ENCODE measurements at places on chromosomes 12 and 14.
A peak's percentile ranks its signal among the peaks of the same experiment; 100 is the strongest.

- no peak for DNase-seq
Observed at GRCh38 chr14:101758913-101759593, 2.5 kb upstream of the PPP2R5C start.

DNA sequence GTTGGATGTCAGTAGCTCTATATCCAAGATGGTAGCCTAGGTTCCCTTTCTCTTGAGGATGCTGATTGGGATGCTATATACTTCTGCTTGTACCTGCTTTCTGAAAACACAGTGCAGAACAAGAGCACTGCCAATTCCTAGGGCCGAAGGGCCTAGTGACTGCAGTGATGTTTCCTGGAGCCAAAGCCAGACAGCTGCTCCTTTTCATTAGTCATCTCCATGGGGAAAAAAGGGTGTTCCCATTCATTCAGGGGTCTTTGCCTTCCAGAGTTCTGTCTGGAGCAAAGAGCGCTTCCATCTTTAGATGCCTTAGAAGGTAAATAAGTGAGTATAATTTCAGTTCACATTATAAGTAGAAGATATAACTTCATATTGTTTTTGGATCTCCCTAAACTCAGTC is 85.5 kb downstream of the PTPRB start:
- DNase-seq = no peak

DNA sequence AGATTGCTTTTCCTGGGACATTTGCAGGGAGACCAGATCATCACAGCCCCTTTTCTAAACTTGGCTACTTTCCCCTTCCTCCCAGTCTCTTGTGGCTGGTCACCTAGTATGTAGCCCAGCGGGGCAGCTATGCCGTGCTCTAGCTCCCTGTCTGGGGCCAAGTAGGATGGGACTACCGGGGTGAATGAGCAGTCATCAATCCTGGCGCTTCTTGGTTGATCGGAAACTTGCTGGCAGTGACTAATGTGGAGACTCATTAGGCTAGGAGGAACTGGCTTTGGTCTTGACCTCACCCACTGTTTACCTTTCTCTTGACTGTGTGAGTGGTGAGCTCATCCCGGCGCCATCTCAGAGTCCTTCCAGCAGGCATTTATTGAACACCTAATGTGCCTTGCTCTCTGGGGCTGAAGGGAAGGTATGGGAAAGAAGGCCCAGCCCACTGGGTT is 15.9 kb downstream of the PLEKHG3 start:
- DNase-seq = no peak

GRCh38 chr12:126247936-126248335 is 1182.7 kb downstream of the AACS start:
- no peak for DNase-seq

DNA sequence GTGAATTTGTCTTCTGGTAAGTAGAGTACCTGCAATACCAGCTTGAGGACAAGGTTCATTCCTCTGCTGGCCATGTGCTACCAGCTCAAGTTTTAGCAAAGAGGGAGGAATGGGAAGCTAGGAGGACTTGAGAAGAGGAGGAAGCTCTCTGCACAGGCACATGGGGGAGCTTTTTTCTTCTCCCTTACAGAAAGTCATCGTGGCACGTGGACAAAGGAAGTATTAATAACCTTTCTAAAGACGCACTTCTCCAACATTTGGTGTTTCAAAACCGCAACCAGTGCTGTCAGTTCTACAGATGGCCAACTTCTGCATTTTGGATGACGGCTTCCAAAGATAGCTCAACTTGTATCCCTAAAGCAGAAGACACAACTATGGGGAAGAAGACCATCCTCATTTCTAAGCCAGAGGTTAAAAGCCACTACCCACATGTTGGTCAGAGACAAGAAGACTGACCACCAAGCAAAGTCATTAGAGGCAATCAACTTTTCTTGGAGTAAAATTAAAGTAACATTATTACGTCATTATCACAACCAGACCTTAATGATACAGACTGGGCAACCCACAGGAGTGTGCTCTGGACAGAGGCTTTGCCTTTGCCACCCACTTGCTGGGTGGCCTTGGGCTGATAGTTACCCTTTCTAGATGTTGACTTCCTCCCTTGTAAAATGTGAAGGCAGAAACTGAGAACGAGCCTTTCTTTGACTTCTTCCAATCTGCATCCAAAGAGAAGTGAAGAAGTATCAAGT is 12.3 kb upstream of the TMED10 start:
- no peak for DNase-seq

DNA sequence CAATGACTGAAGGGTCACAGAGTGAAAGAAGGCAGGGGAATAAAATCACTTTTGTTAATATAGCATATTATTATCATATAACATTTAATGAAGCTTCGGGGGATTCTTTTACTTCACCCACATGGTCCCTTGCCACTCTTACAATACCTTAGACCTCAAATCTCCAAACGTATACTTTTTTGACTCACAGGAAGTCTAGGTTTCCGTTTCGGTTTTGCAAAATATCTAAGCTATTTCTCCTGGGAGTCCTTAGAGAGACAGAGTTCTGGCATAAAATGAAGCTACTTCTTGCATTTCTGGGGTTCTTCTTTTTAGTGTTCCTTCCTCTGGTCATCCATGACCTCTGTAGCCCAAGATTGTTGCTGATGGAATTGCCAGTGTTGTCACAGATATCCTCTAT is 590.5 kb upstream of the ATP2B1 start:
- DNase-seq = no peak

- no peak for DNase-seq
Observed at GRCh38 chr12:2432856-2433255, 361.9 kb upstream of the FKBP4 start.

DNA sequence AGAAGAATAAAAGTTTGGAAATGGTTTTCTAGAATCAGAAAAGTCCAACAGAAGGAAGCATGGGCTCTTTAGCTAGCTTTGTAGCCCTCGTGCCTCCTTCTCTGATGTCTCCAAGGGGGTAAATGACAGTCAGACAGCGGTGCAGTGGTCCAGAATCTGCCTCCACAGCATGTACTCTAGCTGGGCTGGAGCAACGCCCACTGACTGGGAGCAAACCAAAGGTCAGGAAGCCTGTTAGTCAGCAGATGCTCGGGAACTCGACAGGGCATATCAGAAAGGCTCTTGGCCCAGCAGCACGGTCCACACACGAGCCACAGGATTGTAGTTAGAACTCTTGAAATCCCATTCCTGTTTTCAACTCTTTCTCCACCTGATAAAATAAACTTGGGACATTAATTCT is 164.3 kb downstream of the GRIN2B start:
- no peak for DNase-seq

DNA sequence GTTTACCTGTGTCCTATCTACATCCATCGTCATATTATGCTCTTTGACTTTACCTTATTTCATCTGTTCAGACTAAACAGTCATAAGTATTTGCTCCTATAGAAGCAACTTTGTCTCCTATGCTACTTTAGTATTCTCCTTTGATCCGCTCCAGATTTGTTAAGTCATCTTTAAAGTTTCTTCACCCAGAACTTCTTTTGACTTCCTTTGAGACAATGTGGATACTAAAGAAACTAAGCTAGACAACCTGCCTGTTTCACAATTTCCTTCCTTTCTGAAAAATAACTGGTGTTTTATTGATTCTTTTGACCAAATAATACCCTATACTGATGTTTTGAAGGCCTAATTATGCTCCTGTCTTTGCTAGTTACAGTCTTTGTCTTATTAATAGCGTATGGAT is 30.0 kb upstream of the LRRK2 start:
- DNase-seq = no peak

DNA sequence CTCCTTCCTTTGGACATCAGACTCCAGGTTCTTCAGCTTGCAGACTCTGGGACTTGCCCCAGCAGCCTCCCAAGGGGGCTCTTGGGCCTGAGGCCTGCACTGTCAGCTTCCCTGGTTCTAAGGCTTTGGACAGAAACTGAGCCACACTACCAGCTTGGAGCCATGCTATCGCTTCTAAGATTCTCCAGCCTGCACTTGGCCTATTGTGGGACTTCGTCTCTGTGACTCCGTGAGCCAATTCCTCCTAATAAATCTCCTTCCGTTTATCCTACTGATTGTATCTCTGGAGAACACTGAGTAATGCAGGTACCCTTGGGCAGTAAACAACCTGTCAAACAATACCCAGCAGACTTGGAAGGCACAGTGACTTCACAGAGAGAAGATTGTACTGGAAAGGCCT is 24.9 kb upstream of the RHOJ start:
- no peak for DNase-seq

- peak; percentile 17 for DNase-seq
Observed at GRCh38 chr14:21191809-21192446, 36.1 kb upstream of the OR5AU1 start.

GRCh38 chr14:24131549-24131966 is 1.1 kb downstream of the FITM1 start:
- DNase-seq = no peak

GRCh38 chr14:92397953-92398564 is 75.1 kb downstream of the SLC24A4 start:
- no peak for DNase-seq

DNA sequence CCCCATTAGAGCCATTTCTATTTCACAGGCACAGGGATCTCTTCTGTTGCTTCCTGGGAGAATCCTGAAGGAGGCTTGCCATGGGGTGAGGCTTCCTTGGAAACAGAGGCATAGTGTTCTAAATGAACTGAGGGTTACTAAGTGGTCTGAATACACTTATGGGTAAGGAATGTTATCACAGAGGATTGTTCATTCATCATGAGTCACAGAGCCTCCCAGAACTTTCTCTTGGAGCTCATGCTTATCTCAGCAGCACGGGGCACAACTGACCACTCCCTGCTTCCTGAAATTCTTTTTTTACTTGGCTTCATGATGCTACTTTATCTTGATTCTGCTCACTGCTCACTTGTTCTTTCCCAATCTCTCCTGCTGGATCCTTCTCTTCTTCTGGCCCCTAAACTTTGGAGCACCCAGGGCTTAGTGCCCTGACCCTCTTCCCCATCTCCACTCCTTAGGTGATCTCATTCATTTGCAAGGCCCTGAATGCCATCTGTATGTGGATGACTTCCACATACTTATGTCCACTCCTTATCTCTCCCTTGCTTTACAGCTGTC is 57.9 kb downstream of the ANO6 start:
- DNase-seq = no peak

- DNase-seq = no peak
Observed at GRCh38 chr14:77889971-77890442, 90.1 kb downstream of the ADCK1 start.

DNA sequence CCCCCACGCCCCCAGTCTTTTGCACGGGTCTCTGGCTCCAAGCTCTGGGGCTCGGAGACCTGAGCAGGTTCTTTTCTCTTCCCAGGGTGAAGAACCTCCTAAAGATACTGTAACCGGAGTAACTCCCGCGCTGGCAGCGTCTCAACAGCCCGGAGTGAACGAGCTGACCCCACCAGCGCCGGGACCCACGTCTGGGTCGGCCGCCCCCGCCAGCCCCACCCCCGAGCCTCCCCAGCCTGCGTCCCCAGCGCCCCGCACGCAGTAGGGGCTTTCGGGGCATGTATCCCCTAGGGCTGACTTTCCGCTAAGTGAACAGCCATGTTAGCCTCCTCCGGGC is 858 bp downstream of the SLC35F4 start:
- DNase-seq = no peak

DNA sequence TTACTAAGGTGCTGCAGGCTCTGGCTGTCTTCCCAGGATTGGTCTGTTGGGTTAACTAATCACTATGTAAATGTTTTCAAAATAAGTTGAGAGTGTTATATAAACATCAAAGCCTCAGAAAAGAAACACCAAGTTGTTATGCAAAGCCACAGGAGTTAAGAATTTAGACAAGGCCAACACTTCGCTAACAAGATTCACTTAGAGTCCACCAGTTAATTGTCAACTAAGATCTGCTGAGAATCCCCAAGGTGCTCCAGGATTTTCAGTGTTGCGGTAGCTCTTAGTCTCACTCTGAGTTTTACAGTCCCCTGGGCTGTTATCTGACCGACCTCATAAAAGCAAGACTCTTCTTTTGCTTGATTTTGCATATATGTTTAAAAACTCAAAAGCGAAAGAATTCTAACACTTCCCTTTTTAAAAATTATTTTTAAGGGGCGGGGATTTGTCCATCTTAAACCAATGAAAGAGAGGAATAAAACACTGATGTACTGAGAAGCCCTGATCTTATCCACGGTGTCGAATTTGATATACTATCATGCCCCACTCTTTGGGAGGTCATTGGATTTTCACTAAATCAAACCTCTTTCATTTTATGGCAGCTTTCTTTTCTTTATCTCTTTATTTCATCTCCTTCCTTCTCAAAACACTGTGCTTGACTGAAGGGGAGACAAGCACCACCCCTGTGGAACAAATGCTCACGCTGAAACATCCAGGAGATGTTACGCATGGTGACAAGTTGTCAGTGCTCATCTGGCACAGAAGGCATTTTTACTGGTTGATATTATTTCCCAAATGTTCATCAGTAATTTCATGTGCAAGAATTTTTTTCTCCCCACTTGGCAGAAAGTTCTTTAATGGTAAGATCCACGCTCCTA is 7.0 kb downstream of the NIN start:
- DNase-seq = no peak

All from NCI-H526 treated with DMSO at 0.1 percent for 48 hours (cell line).